Spinal cord (tissue), 10 donors: ENCODE measurements at places on chromosomes 4 and X.

- peak; percentile 43 for DNase-seq
These were observed 9.8 kb downstream of the GUCY1A1 start for GRCh38 chr4:155676430-155676825.

DNA sequence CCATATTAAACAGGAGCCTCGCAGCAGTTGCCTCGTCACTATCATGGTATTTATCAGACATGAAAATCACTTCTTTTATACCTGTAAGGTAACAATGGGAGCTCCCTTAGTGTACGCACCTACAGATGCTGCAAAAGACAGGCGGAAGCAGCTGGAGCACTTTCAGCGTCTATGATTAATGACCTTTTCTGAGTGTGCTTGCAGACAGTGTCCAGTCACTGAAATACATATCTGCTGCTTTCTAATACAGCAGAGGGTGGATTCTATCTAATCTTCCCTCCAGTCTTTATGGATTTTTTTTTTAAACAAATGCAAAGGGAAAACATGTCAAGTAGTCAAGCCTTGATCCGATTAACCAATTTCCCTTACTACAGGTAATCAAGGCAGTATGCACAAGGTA is 24.1 kb downstream of the DCTD start:
- DNase-seq = no peak

DNA sequence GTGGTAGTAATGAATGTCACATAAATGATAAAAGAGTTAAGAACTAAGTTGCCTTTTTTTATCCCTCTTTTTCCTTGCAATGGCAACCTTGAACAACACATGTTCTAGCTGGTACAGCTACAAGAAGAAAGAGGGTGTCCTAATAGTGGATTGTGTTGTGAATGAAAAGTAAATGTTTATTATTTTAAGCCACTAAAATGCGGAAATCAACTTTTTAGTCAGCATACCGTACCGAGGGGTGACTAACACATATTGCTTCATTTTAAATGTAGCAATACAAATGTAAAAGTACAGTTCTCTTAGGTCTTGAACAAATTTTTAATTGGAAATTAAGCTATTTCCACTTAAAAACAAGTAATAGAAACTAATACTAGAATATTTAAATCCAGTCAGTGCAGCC is 17.7 kb upstream of the AP1AR start:
- no peak for DNase-seq

GRCh38 chr4:121199742-121200561 is 35.8 kb upstream of the TNIP3 start:
- DNase-seq = no peak

GRCh38 chr4:54586320-54586955 is 71.3 kb upstream of the KIT start:
- DNase-seq = no peak

GRCh38 chr4:144647095-144647561 is 1.2 kb downstream of the HHIP start:
- DNase-seq = no peak

- DNase-seq = no peak
These were observed 338.1 kb upstream of the SLIT2 start for GRCh38 chr4:19913650-19914049.

- no peak for DNase-seq
These were observed 75.9 kb downstream of the SPATA18 start for GRCh38 chr4:52126966-52127365.

DNA sequence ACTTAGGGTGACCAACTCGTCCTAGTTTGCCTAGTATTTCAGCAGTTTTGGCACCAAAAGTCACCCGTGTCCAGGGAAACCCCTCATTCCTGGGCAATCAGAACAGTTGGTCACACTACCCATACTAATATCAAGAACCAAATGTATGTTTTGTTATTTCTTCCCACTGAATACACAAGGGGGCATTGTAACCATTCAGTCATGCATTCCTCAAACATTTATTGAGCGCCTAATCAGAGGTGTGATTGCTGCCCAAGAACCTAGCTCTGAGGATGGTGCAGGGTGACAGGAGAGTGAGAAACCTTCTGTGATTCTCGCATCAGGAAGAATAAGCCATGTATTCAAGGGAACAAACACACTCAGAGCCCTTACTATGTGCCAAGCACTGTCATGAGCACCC is 69.8 kb upstream of the RAI2 start:
- no peak for DNase-seq

DNA sequence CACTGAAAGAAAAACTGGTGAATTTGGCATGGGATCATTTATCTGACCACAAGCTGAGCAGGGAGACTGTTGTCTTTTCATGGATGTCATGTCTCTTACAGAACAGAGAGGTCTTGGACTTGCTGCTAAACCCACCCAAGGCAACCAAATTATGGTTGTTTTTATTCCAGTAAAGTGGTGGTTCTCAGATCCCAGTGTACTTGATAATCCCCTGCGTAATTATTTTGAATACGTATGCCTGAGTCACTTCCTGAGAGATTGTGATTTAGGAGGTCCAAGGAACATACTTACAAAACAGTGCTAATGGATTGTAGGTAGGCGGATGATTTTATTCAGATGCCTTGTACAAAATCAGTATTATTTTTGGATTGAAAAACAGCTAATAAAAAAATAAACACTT is 585.6 kb downstream of the IL1RAPL1 start:
- no peak for DNase-seq

DNA sequence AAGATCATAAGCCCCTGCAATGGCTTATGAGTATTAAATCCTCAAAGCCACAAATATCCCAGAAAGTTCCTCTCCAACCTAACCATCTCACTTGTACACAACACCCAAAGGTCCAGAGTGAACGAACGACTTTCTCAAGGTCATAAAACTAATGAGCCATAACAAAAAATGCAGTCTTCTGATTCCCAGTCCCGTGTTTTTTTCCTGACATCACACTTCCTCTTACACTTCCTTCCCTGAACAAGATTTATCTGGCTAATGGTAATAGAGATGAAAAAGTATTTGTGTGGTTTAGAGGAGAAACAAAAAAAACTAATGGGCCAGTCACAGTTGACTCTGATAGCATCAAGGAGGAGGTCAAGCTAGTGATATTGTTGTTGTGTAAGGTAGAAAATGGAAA is 99.5 kb upstream of the KLHL13 start:
- no peak for DNase-seq
